ENCODE measurements at places on chromosomes 12 and 14.

DNA sequence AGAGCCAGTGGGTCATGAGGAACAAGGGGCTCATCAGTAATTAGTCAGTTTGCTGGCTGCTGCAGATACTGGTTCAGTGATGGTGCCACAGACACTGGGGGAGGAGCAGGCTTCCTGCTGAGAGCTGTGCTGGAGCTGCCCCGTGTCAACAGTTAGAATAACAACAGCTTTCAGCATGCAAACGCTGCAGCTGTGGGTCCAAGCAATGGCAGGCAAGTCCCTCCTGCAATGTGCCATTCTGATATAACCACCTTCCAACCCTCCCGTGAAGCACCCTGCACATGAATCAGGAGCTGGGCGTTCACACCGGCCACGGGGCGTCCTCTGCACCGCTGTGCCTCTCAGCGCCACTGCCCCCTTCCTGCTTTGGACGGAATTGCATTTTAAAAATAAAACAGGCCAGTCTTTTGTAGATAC is 258.4 kb upstream of the SFSWAP start:
- no peak for DNase-seq

DNA sequence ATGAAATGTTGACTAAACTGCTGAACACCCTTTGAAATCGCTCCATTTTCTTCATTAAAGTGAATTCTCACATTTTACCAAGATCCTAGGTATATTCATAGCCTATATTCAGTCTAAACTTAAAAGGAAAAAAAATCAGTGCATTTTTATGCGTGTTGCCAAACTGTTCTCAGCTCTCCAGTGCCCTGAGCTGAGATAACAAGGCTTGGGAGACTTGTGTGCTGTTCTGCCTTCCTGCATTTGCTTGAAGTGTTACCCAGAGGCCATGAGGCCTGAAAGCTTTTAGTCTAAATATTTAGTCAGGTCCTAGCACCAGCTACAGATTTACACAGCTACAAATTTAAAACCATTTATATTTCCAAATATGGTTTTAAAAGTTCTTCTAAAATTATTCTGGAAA is 8.6 kb upstream of the PALS1 start:
- no peak for DNase-seq

DNA sequence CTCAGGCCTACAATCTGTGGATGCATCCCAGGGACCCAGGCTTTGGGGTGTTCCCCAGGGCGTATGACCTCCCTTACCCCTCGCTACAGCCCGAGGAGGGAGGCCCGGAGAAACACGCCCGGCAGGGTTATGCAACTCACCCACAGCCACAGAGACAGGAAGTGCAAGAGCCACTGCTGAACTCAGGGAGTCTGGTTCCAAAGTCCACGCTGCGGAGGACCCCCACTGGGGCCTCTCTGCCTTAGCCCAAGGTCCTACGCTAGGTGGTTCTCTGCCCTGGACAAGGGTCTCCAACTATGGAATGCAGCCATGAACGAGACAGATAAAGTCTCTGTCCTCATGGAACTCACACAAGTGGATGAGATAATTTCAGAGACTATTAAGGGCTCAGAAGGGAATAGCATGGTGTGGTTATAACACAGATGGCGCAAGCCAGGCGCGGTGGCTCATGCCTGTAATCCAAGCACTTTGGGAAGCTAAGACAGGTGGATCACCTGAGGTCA is 11.3 kb downstream of the SCARB1 start:
- no peak for DNase-seq

GRCh38 chr14:66511849-66512248 is 3.9 kb downstream of the GPHN start:
- DNase-seq = no peak

- no peak for DNase-seq
These were observed 26.1 kb upstream of the GZMB start for GRCh38 chr14:24659916-24660570.

DNA sequence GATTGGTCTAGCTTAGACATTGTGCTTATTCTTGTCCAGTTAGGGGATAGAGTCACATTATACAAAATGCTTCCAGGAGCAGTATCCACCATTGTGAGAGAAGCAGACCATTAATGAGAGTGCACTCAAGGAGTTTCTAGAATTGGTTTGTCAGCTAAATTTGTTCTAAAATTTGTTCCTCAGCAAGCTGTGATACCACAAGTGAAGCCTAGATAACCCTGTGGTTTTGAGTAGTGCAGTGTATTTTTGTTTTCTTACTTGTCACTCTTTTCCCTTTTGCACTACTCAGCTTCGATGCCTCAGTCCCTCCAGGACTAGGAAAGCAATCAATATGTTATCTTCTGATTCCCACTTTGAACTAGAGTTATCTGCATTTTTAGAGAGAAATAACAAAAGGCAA is 42.5 kb upstream of the AKAP6 start:
- no peak for DNase-seq

DNA sequence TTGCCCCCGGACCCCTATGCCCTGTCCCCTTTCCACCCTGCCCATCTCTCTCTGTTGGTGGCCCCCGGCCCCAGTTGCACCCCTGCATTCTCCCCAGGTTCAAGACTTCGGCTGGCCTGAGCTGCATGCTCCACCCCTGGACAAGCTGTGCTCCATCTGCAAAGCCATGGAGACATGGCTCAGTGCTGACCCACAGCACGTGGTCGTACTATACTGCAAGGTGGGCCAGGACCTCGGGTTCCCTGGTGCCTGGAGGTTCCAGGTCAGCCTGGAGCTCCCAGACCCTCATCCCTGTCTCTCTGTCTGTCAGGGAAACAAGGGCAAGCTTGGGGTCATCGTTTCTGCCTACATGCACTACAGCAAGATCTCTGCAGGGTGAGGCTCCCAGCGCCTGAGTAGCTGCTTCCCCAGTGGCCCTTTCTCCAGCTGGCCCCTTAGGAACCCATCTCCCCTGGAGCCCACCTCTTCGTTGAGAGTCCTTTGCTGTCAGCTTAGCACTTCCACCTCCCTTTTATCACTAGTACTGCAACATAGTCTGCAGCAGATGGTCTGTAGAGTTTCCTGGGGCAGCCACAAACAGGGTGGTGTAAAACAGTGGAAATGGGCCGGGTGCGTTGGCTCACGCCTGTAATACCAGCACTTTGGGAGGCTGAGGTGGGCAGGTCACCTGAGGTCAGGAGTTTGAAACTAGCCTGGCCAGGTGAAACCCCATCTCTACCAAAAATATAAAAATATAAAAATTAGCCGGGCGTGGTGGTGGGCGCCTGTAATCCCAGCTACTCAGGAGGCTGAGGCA is 5.8 kb downstream of the TNS2 start:
- DNase-seq = no peak

DNA sequence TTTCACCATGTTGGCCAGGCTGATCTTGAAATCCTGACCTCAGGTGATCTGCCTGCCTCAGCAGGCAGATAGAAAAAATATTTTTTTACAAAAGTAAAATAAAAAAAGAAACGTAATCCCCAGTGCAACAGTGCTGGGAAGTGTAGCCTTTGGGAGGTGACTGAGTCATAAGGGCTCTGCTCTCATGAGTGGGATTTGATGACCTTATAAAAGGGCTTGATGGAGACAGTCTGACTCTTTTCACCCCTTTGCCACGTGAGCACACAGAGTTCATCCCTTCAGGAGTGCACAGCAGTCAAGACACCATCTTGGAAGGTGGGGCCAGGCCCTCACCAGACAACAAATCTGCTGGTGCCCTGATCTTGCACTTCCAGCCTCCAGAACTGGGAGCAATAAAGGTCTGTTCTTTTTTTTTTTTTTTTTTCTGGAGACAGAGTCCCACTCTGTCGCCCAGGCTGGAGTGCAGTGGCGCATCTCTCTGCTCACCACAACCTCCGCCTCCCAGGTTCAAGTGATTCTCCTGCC is 24.7 kb upstream of the DYNC1H1 start:
- DNase-seq = no peak

- no peak for DNase-seq
These were observed 374.2 kb downstream of the BCL11B start for GRCh38 chr14:98897605-98898309.

DNA sequence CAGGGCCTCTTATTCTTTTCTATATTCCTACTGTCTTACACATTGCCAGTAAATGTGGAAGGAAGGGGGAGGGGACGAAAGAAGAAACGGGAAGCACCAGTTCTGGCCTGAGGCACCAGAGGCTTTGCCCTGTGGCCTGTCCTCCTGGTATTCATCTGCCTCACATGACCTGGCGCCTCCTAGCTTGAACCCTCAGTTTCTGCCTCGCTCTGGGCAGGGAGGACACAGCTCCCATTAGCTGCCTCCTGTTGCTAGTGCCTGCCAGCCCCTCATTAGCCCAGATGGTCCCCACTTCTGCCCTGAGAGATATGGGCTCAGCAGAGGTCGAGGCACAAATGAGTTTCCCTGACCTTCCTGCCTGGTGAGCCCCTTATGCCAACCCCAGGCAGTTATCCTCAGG is 3.0 kb upstream of the PLEKHG6 start:
- no peak for DNase-seq

- no peak for DNase-seq
These were observed 430.0 kb downstream of the ETNK1 start for GRCh38 chr12:23055004-23055403.

DNA sequence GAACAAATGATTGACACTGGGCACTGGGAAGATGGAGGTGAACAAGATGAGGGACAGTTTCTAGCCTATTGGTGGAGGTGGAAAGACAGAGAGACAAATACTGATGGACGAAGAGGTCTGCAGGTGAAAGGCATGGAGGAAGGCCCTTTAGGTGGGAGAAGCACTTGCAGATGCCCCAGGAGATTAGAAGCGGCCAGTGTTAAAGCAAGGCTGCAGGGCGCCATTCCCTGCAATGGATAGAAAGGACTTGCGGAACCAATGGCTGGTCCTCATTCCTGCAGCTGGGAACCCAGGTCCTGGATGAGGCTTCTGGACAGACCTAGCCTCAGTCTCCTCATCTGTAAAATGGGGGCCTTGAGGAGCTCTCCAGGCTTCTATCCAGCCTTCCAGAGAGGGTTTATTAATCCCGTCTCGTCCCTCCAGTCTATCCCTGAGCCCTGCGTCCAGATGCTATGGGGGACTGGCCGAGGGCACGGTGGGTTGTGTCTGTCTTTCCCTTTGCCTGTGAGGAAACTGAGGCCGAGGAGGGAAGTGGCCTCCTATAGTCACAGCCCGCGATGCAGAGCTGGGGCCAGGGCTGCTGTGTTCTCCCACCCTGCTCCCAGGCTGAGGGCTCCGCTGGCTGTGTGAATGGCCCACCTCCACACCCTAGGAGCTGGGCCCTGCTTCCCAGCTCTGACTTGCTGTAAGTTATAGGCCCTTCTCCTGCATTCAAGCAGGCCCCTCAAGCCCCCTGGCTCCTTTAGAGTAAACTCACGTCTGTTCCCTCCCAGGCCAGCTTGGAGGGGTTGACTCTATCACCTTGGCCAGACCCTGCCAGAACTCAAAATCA is 33.0 kb downstream of the CYP46A1 start:
- no peak for DNase-seq

- DNase-seq = no peak
These were observed 57.0 kb downstream of the PLEKHG7 start for GRCh38 chr12:92759634-92760268.

GRCh38 chr14:87935886-87936285 is 57.1 kb downstream of the GALC start:
- DNase-seq = no peak

- no peak for DNase-seq
These were observed 6.4 kb upstream of the TC2N start for GRCh38 chr14:91873471-91874415.

GRCh38 chr12:106078358-106079010 is 60.3 kb downstream of the NUAK1 start:
- no peak for DNase-seq

- DNase-seq = no peak
These were observed 57.4 kb downstream of the DAAM1 start for GRCh38 chr14:59245809-59246295.

- no peak for DNase-seq
These were observed 57.8 kb upstream of the MAX start for GRCh38 chr14:65160091-65160490.

DNA sequence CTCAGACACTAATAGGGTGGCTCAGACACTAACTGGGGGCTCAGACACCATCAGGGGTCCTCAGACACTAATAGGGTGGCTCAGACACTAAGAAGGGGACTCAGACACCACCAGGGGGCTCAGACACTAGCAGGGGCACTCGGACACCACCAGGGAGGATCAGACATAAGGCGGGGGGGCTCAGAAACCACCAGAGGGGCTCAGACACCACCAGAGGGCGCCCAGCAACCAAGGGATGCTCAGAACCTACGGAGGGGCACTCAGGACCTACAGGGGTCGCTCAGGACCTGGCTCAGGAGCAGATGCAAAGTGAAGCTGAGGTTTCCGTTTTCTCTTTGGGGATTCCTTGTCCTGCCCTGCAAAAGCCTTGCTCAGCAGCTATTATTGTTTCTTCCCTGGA is 448.5 kb downstream of the TMEM121 start:
- peak; percentile 24 for DNase-seq

- DNase-seq = no peak
These were observed 16.7 kb downstream of the NT5DC3 start for GRCh38 chr12:103824290-103824689.

GRCh38 chr14:99515301-99516155 is 34.3 kb downstream of the CCNK start:
- DNase-seq = no peak

GRCh38 chr12:122021193-122021821 is 377 bp upstream of the BCL7A start:
- DNase-seq = no peak

DNA sequence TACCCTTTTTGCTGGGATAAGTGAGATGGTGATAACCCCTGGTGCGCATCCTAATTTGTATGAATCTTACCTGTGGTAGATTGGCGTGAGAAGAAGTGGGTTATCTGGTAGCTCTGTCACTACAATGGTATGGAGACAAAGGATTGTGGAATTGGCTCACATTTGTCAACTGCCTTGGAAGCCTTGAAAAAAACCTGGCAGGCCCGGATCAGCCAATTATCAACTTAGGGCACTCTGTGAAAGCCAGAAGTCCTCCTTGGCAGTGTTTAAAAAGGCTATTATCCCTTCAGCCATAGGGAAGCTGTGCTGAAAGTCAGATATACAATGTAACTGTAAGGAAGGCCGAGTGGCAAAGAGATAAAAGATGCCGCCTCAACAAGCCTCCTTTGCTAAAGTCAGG is 56.5 kb downstream of the WASHC3 start:
- no peak for DNase-seq

DNA sequence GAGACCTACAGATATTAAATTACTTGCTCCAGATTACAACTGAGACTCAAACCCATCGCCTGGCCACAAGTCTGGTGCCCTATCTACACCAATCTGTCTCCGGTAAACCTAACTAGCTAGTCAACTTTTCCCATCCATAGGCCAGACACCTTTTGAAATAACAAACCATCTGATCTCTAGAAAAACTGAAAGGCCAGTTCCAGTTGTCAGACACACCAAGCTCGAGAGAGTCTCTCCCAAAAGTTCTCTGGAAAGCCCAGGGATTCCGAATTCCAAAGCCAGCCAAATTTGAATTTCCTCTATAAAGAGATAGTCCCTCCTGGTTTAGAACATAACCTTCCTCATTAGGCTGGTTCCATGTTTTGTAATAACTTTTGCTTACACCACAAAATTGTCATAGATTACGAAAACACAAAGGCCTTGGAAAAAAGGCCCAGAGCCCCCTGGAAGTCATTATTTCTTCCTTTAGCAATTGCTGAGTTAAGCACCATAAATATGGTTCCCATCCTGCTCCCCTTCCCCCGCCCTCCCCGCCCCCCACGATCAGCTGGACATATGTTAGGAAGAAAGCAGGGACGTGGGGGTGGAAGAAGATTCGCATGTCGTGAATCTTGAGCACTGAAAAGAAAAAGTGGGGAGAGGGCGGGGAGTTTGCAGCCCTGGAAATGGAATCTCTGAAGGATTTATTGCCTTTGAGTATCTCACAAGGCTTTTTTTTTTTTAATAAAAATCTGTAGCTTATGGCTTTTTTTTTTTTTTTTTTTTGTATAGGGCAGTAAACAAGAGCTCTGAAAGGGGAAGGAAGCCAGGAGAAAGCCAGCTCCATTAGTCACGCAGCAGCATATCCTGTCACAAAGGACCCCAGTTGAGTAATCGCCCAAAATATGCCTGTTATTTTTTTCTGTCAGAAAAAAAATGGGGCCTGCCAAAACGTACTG is 110.4 kb downstream of the ZFP36L1 start:
- no peak for DNase-seq
